Activated CD4-positive, alpha-beta T cell treated with anti-CD3 and anti-CD28 coated beads, Interleukin-2, amount 50 U/mL, for 1 hour (primary cell): ENCODE measurements at places on chromosomes 3 and 15.

GRCh38 chr3:12005951-12006625, 1.9 kb downstream of the SYN2 start:
- DNase-seq = no peak

DNA sequence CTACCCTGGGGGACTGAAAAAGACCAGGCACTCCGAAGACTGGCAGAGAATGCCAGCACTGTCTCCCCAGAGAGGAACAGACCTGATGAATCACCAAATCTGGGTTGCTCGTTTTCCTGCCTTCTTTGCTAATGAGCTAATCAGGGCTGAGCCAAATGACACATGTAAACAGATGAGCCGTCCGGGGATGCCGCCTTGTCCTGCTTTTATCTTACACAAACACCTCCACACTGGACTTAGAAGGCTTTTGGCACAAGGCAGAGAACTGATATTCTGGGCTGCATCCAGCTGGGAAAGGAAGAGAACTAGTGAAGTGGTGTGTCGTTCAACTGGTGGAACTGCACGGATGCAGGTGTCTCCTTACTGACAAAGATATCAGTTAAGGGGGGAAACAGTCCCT, 88.1 kb downstream of the MECOM start:
- no peak for DNase-seq

DNA sequence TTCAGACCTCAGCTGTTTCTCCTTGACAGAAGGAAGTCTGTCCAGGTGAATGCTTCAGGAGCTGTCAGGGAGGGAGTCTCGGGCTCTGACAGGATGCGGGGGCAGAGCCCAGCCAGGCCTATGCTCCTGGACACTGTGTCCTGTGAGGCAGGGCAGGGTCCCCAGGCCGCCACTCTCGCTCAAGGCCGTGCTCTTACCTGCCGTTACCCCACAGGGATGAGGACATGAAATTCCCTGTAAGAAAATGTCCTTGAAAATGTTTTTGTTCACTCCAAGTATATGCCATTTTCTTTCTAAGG, 63.9 kb downstream of the BOC start:
- no peak for DNase-seq

DNA sequence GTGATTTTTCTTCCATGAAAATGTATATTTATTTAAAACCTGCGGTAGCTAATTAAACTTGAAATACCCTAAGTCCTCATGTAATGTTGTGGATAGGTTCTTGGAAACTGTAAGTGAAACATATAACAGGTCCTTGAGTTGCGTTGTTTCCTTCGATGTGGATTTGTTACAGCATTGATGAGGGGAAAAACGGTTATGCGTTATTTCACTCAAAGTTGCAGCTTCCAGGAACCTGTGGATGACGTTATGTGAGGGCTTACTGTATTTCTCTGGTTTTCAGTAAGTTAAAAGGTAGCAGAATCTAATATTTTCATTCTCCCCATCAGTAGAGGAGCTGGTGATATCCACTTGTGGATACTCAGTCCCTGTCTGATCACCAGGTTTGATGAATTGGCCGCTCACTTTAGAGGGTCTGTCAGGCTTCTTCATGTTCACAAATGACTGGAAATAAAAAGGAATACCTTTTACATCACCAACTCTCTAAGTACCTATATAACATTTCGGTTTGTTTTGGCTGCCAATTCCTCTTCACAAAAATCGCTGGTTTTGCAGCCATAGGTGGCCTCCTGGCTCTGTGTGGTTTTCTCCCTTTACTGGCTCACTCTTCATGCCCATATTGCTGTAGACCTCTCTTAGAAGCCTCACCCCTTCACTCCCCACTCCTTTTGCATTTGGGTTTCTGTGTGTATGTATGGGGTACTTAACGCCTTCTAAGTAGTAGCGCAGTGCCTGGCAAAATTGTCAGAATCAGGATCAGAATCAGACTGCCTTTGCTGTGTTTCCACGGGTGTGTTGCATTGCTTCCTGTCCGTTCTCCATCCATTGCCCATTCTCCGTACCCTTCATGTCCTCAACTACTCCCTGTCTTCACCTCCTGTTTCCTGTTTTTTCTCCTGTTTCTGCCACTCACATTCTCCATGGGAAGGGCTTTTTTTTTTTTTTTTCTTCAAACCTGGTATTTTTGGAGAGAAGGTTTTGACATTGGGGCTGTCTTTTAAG, 112.6 kb downstream of the FNDC3B start:
- no peak for DNase-seq

DNA sequence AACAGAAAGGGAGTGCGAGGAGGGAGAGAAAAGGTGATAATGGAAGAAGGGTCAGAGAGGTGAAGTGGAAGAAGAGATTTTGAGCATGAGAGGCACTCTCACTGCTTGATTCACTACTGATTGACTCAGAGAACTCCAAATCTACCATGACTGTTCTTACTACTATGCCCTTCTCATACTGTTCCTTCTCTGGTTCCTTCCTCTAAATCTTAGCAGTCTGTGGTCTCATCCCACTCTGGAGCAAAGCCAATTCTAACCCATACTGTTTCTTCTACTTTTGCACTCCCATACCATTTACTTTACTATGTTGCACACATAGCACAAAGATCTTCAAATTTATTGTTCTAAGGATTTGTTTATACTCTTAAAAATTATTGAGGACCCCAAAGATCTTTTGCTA, 100.8 kb downstream of the DTWD1 start:
- no peak for DNase-seq

- DNase-seq = no peak
Measured at GRCh38 chr15:44713006-44713966, 2.0 kb downstream of the B2M start.

GRCh38 chr15:87573039-87573438, 683.5 kb downstream of the NTRK3 start:
- no peak for DNase-seq

DNA sequence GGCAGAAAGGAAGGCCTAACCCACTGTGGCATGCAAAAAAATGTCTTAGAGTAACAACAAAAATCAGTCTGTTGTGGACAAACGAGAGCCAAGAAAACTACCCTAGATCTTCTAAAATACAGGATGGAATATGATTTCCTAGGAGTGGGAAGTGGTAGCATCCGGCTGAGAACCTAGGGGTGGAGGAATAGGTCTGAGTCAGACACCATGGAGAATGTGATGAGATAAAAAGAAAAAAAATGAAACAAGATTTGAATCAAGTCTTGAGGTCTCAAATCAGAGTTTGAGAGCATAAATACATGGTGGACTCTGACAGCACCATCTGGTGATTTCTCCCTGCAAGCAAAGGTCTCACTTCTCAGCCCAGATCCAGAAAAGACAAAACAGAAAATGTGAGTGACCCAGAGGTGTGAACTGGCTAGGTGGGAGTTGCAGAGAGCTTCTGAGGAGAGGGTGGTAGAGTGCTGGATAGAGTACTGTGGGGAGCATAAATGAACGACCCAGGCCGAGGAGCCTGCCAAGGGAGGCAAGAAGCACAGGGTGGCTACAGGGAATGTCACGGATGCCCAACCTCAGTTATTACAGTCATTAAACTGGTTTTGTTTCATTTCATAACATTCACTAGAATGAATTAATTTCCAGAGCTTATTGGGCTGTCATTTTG, 27.6 kb upstream of the VEPH1 start:
- DNase-seq = no peak

GRCh38 chr3:141400073-141400971, 32.0 kb downstream of the ZBTB38 start:
- DNase-seq = no peak

GRCh38 chr3:122977746-122978466, 49.7 kb downstream of the SEMA5B start:
- no peak for DNase-seq

GRCh38 chr3:53581671-53582070, 87.3 kb downstream of the CACNA1D start:
- no peak for DNase-seq

DNA sequence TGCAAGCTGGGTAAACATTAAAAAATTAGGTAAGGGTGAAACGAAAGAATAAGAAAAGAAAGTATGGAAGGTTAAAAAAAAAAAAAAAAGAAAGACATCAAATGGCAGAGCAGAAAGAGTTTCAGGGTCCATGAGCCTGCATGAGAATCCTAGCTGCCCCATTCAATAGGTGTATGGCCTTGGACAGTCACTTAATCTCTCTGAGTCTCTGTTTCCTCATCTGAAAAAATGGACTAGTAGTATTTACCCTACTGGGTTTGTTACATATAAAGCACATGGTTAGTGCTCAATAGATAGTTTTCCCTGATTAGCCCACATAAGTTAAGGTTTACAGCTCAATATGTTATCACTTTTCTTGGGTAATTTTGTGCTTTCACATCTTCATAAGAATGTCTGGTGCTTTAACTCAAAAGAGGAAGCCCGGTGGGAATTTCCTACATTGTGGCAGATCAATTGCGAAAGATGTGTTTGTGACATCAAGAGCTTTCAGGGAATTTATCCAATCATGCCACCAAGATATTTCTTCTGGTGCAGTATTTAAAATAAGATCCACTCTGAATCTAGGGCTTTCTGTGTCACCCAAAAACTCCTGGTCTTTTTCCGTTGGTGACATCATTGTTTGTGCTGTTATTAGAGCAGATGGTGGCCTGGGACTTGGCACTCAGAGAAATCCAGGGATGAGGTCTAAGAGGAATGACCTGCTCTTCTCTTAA, 57.2 kb upstream of the UBE2E1 start:
- no peak for DNase-seq

GRCh38 chr3:66457252-66457651, 43.6 kb downstream of the LRIG1 start:
- DNase-seq = no peak

DNA sequence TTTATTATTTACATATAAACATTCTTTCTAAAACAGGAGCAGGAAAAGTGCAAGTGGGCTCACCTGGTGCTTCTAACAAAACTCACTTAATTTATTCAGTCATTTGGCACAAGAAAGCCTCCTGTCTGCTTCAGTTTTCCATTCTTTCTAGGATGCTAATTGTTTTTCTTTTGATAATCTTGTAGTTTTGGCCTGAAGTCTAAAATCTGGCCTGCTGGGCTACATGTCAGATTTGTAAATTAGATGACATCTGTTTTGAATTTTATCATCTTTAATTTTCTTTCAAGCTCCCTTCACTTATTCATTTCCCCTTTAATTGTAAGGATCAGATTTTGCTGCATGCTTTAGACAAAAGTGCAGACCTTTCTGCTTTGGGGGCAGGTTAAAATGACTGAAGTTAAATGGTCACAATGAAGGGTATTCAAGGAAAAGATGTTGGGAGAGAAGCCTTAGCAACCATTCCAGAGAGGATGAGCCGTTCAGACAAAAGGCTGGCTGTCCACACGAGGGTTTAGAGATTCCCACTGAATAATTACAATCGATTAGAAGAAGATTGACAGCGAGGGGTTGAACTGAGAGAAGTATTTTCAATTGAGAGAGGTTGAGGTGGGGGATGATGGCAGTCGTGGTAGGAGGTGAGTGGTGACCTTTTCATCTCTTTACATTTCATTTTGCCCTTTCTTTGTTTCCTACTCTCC, 59.9 kb upstream of the PTX3 start:
- no peak for DNase-seq

DNA sequence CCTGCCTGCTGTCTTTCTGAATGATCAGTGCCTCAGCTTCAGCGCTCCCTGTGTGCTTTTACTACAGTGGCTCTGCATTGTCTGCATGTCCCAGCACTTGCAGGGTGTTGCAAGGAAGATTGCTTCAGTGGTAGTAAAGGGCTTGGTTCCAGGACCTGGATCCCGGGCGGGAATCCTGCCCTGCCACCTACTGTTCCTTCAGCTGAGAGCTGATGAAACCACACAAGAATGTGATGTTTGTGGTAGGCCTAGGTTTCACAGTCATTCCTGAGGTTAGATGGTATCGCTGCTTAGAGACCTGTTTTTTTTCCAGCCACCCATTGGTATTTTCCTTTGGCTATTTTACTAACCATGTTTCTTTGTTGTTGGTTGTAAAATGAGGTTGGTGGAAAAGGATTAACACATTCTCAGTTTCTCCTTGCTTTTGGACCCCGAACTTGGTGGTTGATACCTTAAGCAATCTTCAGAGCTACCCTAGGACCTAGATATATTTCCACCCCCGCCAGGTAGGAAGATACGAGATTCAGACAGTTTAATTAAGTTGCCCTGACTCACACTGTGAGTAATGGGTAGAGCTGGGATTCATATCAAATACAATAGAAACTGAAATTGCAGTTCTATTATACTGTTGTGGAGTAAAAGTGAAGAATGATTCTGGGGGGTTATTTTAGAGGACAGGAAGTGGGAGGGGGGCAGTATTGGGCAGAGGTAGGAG, 11.4 kb downstream of the GPR87 start:
- no peak for DNase-seq

GRCh38 chr3:49296781-49297411, 19.9 kb upstream of the C3orf62 start:
- DNase-seq = no peak

GRCh38 chr15:40872791-40873693, 992 bp downstream of the RHOV start:
- no peak for DNase-seq

DNA sequence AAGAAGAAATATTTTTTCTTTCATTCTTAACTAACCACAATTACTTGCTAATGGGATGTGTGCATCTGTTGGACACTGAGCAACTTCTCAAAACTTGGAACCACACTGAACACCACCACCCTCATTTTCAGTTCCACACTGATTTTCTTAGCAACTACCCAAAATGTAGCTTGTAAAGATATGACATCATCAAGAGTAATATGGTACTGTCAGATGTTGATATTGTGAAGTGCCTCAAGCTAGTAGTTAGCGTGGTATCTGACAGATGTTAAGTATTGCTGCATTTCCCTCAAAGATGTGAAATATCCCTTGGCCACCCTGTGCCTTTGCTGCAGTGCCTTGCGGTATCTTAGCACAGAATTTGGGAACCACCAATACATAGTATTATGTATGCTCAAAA, 9.3 kb downstream of the RFTN1 start:
- no peak for DNase-seq

- no peak for DNase-seq
Measured at GRCh38 chr3:122646146-122646988, 34.3 kb upstream of the PARP14 start.

- DNase-seq = no peak
Measured at GRCh38 chr3:48356419-48356818, 15.6 kb upstream of the FBXW12 start.

DNA sequence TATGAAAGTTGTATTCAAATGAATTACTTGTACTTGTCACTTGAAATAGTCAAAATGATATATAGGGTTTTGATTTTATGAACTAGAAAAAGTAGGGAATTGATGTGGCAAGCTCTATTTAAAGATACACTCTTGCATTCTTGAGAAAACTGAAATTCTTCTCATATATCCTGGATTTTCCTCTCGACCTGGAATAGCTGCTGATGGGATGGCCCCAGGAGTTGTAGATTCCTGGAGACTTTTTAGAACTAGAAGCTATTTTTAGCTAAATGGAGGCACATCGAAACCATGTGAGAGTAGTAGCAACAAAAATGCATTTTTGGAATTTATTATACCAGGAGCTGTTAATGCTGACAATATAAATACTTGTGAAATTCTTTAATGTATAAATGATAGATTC, 125.9 kb downstream of the LEKR1 start:
- no peak for DNase-seq

- no peak for DNase-seq
Measured at GRCh38 chr15:99485992-99486370, 79.8 kb upstream of the MEF2A start.
